ENCODE measurements at places on chromosomes 3 and 15.

DNA sequence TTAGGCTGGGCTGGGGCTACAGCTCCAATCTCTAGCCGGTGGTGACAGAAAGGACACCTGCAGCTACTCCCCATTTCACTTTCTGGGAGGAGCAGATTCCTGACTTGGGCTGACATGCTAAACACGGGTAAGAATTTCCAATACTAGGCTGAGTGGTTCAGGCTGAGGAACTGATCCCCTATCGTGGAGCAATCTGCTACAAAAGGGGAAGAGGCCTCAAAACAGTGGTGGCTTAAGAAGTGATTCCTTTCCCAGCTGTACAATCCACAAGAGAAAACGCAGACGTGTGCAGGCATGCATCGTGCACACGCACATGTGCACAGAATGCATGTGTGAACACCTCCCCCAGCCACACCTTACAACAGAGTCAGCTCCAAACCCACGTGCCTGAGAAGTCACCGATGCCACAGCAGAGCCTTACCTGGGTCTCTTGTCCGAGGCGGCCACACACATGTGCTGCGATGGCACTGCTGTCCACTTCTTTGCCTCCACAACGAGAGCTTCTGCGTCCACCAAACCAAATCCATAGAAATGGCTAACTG is 86.7 kb upstream of the SNRPA1 start:
- no peak for DNase-seq

- no peak for DNase-seq
These were observed 102.1 kb upstream of the NECTIN3 start for GRCh38 chr3:110969229-110970211.

- DNase-seq, result no peak
These were observed at the start of gene C2CD4A for GRCh38 chr15:62066663-62067447. Gene C2CD4A, plus strand, starts transcription at chr15:62066977. Its CDS starts 637 bp downstream, at chr15:62067614.

GRCh38 chr15:50636146-50636545 is 50.5 kb downstream of the TRPM7 start:
- no peak for DNase-seq

- no peak for DNase-seq
These were observed 434.2 kb downstream of the ZIC1 start for GRCh38 chr3:147843331-147843730.

DNA sequence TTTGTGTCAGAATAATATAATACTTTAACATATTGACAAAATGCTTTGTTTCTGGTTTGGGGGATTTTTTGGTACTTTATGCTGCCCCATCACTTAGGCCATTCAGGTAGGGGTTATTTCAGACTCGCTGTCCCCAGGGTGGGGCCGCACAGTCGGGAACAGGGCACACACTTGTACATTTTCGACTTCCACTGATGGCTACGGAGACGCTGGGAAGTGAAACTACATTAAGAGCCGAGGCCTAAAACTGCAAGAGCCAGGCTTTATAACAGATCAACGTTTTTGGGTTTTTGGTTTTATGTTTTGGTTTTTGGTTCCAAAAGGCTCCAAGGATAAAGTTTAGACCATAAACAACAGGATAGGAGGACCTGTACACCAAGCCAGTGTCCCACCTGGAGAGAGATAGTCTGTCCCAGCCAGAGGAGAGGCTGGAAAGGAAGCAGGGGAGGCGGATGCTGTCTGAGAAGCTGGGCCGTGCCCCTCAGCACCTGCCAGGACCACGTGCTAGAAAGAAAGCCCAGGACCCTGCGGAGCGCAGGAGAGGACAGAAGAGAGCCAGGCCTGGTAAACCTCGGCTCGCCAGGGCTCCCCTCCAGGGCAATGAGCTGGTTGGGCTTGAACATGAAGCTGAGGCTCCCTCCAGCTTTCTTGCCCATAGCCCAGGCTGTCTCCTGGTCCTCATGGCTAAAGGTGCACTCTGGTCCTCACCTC is 111.7 kb downstream of the CHSY1 start:
- no peak for DNase-seq

DNA sequence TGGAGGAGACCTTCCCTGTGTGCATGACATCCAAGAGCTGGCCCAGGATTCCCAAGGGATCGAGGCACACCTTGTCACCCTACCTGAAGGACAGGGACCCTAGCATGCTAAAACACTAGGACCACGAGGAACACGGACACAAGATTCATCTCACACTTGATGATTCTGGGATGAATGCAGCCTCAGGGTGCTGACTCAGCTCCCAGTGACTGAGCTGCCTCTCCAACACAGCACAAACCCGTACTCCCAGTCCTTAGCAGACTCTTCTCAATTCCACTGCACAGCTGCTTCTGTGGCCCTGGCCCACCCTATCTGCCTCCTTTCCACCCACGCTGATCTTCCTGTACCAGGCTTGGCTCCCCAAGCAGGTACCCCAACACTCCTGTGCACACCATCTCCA is 9.1 kb upstream of the OXTR start:
- DNase-seq, result no peak

DNA sequence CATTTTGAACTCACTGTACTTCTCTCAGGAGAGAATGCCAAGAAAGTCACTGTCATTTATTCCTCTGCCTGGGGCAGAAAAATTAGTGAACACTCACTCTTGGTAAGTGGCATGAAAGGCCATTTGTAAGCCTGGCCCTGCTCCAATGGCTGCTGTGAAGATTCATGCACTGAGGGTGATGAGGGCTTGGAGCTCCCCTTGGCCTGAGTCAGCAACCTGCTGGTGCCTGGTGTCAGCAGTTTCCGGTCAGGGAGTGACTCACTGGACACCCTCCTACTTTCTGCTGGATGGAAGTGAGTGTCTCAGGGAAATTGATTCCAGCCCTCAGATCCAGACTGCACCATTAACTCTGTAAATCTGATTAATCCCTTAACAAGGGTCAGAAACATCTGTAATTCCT is 37.6 kb downstream of the TRA2B start:
- DNase-seq, result peak; percentile 94

DNA sequence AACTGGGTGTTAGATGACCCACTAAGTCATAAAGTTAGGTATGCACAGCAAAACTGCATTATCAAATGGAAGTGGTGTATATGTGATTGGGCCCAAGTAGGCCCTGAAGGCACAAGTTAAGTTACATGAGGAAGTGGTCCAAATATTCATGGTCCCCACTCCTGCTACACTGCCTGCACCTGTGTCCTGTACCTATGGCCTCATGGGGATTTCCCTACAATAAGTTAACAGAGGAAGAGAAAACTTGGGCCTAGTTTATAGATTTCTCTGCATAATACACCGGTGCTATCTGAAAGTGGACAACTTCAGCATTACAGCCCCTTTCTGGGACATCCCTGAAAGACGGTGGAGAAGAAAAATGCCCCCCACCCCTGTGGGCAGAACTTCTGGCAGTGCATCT is 41.5 kb downstream of the STRIT1 start:
- no peak for DNase-seq

- DNase-seq, result no peak
These were observed 293.6 kb downstream of the FGF12 start for GRCh38 chr3:192433704-192434103.

DNA sequence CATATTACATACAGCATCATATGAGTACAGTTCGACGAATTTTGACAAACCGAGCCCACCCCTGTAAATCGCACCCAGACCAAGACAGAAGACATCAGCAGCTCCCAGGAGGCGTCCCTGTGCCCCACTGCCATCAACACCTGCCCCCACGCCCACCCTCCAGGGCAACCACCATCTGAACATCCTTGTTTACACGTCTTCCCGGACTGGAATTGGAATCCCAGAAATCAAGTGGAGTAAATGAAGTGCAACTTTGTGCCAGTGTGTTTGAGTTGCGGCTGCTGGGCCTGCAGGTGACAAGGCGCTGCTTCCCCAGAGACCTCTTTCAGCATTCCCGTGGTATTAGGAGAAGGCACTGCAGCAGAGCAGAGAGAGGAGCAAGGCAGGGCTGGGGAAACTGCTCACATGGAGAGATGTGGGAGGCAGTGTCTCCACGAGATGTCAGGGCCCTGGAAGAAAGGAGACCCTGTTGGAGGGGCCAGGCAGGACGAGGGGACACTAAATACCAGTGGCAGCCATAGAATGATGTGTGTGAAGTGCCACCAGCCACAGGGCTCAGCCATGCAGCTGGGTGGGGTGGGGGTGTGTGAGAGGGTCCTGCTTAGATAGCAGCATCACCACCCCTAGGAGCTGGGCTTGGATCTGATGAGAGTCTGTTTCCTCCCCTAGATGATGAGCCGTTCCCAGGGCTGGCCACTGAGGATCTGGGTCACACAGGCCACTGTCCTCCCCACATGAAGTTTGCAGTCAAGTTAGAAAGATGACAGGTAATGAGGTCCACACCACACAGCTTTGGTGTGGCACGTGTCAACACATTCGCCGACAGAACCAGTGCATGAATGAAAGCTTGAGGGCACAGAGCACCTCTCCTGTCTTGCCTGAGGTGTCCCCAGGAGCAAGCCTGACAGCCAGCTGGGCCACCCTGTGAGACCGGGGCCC is 33.4 kb upstream of the PCSK6 start:
- DNase-seq, result no peak

DNA sequence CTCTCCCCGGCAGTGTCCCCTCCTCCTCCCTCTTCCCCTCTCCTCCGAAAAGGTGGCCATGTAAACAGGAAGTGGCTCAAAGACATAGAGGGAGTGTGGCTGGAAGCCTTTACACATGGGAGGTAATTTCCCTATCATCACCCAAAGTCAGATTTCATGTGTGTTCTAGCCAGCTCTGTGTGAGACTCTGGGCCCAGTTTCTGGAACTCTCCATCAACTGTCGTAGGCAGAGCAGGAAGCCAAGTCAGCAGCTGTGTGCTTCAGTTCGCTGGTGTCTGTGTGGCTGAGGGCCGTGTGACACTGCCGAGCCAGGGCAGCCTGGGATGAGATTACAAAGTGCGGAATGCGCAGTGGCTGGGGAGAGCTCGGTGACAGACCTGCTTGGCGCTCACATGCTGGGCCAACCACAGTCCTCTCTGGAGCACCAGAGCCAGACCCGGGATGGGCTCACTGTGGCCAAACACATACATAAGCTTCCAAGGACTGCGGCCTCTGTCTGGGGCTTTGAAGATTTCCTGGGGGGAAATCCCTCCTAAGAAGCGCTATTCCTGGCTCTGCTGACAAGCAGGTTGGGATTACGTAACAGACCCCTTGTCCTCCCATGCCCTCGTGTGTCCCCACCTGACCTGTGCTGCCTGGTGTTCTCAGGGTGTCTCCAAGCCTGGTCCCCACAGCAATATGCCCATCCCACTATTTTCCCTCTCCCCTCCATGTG is 50.7 kb downstream of the UMPS start:
- peak; percentile 67 for DNase-seq

DNA sequence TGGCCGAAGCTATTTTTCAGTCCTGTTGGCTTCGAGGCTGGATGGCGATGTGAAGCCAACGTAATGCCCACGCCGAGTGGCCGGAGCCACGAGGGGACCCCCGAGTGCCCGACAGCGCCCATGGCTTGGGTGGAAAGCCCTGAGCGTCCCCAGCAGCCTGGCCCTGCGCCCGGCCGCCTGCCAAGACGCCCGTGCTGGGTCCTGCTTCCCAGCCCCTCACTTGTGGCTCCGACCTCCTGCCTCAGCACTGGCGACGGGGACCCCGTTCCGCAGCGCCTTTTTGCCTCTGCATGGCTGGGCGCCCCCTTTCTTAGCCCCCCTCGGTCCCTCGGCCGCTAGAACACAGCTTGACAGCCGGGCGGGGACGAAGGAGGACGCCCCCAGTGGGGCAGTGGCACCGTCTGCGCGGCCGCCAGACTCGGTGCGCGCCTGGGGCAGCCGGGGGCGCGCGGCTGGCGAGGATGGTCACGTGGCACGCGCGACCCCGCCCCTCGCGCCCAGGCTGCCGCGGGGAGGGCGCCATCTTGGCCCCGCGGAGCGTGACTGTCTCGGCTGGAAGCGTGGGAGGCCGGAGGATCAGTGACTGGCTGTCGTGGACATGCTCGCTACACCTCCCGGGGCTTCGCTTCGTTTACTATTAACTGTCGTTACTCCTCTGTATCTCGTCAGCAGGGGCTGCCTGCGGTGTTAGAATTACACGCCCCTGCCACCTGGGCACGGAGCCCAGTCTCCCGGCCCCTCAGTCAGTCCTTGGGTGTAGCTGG is 626 bp upstream of the GPR176 start:
- peak; percentile 82 for DNase-seq

DNA sequence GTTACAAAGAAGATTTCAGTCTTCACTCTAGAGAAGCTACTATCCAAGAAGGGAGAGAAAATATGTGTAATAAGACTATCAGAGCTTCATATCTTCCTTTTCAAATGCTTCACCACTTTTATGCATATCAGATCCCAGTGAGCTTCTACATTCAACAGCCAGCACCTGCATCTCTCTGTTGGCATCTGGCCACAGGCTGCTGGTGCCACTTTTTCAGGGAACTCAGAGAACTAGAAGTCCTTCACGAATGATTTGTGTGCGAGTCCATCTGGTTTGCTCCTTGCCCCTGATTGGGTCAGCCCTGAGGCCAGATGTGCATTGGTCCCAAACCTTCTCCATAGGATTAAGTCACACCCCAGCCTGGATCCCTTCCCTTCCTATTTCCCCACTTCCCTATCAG is 22.1 kb downstream of the SNTN start:
- no peak for DNase-seq

- DNase-seq, result no peak
These were observed 72.8 kb upstream of the IQSEC1 start for GRCh38 chr3:13145826-13146642.

DNA sequence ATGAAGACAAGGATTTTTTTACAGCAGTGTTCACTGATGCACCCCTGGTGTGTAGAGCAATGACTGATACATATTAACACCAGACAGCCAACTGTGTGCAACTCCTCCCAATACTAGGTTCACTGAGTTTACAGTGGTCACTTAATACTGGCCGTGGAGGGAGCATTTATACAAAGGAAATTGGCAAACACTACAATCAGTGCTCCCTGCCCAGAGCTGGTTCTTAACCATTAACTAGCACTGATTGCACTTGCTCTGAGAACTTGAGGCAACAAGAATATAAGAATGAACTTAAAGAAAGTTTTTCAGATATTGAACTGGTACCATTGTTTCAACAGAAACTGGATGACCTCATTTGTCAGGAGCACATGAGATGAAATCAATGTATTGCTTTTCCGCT is 110.6 kb downstream of the MAGI1 start:
- DNase-seq, result no peak

DNA sequence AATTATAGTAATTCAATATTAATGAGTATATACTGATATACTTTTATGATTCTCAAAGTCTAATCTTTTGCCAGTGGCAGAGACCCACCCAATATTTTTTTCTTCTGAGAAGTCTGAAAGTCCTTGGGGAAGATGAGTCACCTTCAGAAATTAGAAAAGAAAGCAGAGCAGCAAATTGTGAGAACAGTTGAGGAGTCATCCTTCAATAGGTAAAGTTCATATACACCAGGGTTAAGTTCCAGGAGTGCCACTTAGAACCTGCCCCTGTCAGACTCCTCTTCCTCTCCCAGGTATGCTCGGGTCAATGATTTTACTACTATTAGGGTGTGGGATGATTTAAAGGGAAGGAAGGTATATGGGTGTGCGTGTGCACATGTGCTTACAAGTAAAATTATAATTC is 7.1 kb downstream of the CLRN1 start:
- DNase-seq, result no peak

DNA sequence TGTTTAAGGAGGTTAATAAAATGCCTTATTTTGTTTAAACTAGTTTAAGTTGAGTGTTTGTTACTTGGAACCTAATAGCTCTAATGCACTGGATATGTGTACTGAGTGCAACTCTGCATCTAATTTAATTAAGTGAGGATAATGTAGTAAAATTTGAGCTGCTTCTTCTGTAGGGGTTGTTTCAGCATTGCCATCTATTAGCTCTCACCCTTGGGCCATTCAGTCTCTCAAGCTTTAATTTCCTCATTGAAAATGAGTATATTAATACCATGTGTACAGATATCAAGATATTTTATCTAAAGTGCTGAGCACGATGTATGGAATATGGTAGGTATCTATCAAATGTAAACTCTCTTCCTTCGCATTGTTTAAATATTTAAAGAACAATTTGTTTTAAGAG is 375.7 kb upstream of the LRRC3B start:
- no peak for DNase-seq

Data from AG08395 (cell line).